WTC11 (cell line): ENCODE measurements at places on chromosomes 6 and 20. TPM values are rescaled to one million over a fixed set of nuclear protein-coding genes. Genes with fewer than 3 reads are reported as not detected.

Gene CLPSL1
- total RNA-seq, result 0.34 to 0.55 TPM (median 0.42 TPM) in 3 replicates

- H3K4me1 ChIP-seq, result peaks cover 32% of the 10 kb centered on the region
- DNase-seq, result no peak
- no peak overlapping the region for H3K4me3 ChIP-seq
Observed at GRCh38 chr6:73566954-73567591, 46.2 kb upstream of the EEF1A1 start.

DNA sequence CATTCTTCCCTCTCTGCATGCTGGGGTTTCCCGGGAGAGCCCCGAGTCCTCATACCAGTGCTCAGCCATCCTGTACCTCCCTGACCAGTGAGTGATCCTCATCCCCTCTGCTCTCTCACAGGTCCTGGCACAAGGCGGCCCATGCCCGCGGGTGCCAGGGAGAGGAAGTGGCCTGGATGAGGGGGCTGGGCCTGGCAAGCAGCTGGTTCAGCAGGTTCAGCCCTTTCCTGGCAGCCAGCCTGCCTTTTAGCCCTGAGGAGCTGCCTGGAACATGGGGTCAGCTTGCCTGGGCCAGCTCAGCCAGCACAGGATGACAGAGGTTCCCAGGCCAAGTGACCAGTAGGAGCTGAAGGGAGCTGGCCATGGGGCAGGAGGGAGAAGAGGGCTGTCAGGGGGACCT lies 10.9 kb downstream of the MOCS1 start:
- no peak overlapping the region for H3K4me3 ChIP-seq
- H3K27ac ChIP-seq, result no peak overlapping the region
- H3K27me3 ChIP-seq, result no peaks in the 10 kb centered on the region
- peaks cover 60% of the 10 kb centered on the region for H3K36me3 ChIP-seq
- no peak for DNase-seq

DNA sequence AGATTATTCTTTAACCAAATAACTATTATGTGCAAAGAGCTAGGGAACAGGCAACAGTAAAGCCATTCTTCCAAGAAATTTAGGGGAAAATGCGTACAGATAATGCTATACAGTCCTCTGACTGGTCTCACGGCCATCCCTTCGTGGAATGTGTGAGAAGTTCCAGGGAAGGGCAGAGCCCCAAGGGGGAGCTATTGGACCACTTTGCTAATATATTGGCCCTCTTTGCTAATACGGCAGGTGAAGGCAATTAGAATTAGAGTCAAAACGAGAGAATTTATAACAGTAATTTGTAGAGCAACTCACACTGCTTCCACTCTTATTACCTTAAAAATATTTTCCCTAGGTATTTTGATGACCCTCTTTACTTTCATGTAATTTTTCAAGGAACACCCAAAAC lies 140.4 kb downstream of the IMPG1 start:
- peaks cover 11% of the 10 kb centered on the region for H3K4me1 ChIP-seq
- H3K4me3 ChIP-seq, result no peak overlapping the region
- DNase-seq, result peak; percentile 76
- H3K27me3 ChIP-seq, result peaks cover 47% of the 10 kb centered on the region
- no peaks in the 10 kb centered on the region for H3K36me3 ChIP-seq

DNA sequence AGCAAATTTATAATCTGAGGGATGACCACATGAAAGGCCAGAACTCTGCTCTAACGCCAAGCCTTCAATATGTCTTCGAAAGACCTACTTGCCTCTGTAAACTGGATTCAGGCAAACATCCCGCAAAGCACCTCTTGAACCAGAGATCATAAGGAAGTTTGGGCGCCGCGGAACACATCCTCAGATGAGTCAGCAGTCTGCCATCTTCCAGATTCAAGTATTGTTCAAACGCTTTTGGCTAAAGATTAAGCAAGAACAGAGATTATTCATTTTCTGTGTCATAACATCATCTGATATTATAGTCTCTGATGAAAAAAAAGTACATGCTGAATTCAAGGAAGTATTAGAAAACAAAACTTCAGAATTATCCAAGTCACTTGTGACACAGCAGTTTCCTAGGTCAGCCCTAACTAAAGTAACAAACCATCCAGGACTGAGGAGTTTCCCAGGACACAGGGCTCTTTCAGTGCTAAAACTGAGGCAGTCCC lies 20.8 kb downstream of the TBC1D7 start:
- H3K36me3 ChIP-seq, result peaks cover 49% of the 10 kb centered on the region
- no peak overlapping the region for H3K27ac ChIP-seq
- H3K27me3 ChIP-seq, result no peaks in the 10 kb centered on the region
- H3K4me1 ChIP-seq, result no peaks in the 10 kb centered on the region
- no peak for DNase-seq

GRCh38 chr6:3162565-3163247 lies 5.4 kb upstream of the TUBB2A start:
- peaks cover 44% of the 10 kb centered on the region for H3K4me1 ChIP-seq
- H3K27me3 ChIP-seq, result no peaks in the 10 kb centered on the region
- peak; percentile 76 for DNase-seq
- H3K27ac ChIP-seq, result peak overlapping the region; percentile 94
- no peaks in the 10 kb centered on the region for H3K36me3 ChIP-seq
